WTC11 (cell line): ENCODE measurements at places on chromosomes 12 and 14. TPM values are rescaled to one million over a fixed set of nuclear protein-coding genes. Genes with fewer than 3 reads are reported as not detected.

DNA sequence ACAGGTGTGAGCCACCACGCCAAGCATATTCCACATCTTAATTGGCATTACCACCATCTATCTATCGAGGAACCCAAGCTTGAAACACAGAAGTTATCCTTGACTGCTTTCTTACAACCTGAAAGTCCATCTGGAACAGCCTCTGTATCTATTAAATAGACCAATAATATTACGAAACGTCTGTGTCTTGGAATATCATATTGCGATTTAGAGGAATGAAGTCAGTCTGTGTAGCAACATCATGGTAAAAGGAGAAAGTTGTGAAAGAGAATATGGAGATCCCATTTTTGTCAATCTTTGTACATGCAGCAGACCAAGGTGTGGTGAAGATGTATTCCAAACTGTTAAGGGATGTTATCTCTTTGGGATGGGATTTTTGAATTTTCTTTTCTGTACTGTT is 25.8 kb upstream of the MAX start:
- no peak for DNase-seq
- no peak overlapping the region for H3K27ac ChIP-seq
- no peak overlapping the region for H3K4me3 ChIP-seq
- no peaks in the 10 kb centered on the region; the same call in 1 of the 2 replicates for H3K27me3 ChIP-seq

- peaks cover 75% of the 10 kb centered on the region for H3K4me1 ChIP-seq
- DNase-seq: no peak
- peak overlapping the region; percentile 79; the same call in 1 of the 2 replicates for H3K27ac ChIP-seq
These were observed 28.7 kb downstream of the CCDC85C start for GRCh38 chr14:99575043-99576023.

- H3K27me3 ChIP-seq: no peaks in the 10 kb centered on the region
- peaks cover under 1% of the 10 kb centered on the region; the same call in 1 of the 2 replicates for H3K4me1 ChIP-seq
- H3K4me3 ChIP-seq: no peak overlapping the region
These were observed 10.9 kb downstream of the RPS6KL1 start for GRCh38 chr14:74912111-74912510.

DNA sequence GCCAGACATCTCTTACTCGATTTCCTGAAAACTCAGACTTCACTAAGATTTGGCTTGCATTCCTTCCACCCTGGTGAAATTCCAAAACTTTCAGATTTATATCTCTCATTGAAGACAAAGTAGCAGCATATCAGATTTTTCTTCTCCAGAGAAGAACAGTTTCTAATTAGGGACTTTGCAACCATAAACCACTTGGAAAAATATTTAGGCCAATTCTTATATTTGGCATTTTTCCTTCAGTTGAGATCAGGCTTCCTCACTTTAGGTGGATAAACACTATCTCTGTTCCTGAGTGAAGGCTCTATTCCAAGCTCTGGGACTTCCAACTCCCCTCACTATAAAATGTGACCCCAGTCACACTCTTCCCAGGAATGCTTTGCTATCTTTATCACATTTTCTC is 1434.3 kb upstream of the FLRT2 start:
- no peaks in the 10 kb centered on the region; the same call in 1 of the 2 replicates for H3K27me3 ChIP-seq
- peaks cover 14% of the 10 kb centered on the region for H3K4me1 ChIP-seq
- H3K27ac ChIP-seq: no peak overlapping the region
- H3K36me3 ChIP-seq: peaks cover 15% of the 10 kb centered on the region
- no peak for DNase-seq

GRCh38 chr12:162467-163307 is 51.3 kb downstream of the SLC6A12 start:
- no peaks in the 10 kb centered on the region for H3K27me3 ChIP-seq
- H3K4me1 ChIP-seq: peaks cover 12% of the 10 kb centered on the region
- H3K4me3 ChIP-seq: no peak overlapping the region
- DNase-seq: no peak

GRCh38 chr14:32590157-32590556 is 261.1 kb downstream of the AKAP6 start:
- H3K4me1 ChIP-seq: no peaks in the 10 kb centered on the region
- no peak overlapping the region for H3K27ac ChIP-seq
- H3K27me3 ChIP-seq: no peaks in the 10 kb centered on the region
- no peak overlapping the region for H3K4me3 ChIP-seq
- no peak for DNase-seq

GRCh38 chr12:69866698-69867097 is 41.7 kb downstream of the MYRFL start:
- 0 out of 2 replicates have a peak, but pooled peaks cover 4% of the 10 kb centered on the region for H3K27me3 ChIP-seq
- no peak overlapping the region for H3K27ac ChIP-seq
- no peak overlapping the region for H3K4me3 ChIP-seq
- H3K36me3 ChIP-seq: no peaks in the 10 kb centered on the region
- H3K4me1 ChIP-seq: no peaks in the 10 kb centered on the region
- no peak for DNase-seq

- peaks cover 4% of the 10 kb centered on the region; the same call in 1 of the 2 replicates for H3K4me1 ChIP-seq
- H3K27ac ChIP-seq: no peak overlapping the region
- H3K4me3 ChIP-seq: no peak overlapping the region
These were observed 108.2 kb upstream of the SLC38A4 start for GRCh38 chr12:46933947-46934346.

GRCh38 chr12:80268924-80269749 is 169.8 kb downstream of the OTOGL start:
- no peak for DNase-seq
- H3K4me3 ChIP-seq: no peak overlapping the region
- H3K36me3 ChIP-seq: no peaks in the 10 kb centered on the region

Gene CEBPE
- not detected in 3 replicates for total RNA-seq

Gene CCDC175
- total RNA-seq: 0.16 to 0.27 TPM in 2 of 3 replicates, not detected in the other

Gene ARHGAP9
- 3.6 to 3.9 TPM (median 3.8 TPM) in 3 replicates for total RNA-seq

Gene KLHL28
- total RNA-seq: 8.7 to 9.8 TPM (median 9.0 TPM) in 3 replicates

Gene TSPAN8
- total RNA-seq: 0.16 to 0.41 TPM (median 0.37 TPM) in 3 replicates

Gene TBX3
- 0.89 to 2.2 TPM (median 0.92 TPM) in 3 replicates for total RNA-seq

Gene RASSF8
- total RNA-seq: 40.2 to 48.6 TPM (median 42.3 TPM) in 3 replicates
